Activated naive CD4-positive, alpha-beta T cell treated with anti-CD3 and anti-CD28 coated beads, Interleukin-2, amount 50 U/mL, for 16 hours (primary cell): ENCODE measurements at places on chromosomes 7 and 10.

GRCh38 chr10:17386616-17387075, 67.7 kb downstream of the ST8SIA6 start:
- no peak for DNase-seq

DNA sequence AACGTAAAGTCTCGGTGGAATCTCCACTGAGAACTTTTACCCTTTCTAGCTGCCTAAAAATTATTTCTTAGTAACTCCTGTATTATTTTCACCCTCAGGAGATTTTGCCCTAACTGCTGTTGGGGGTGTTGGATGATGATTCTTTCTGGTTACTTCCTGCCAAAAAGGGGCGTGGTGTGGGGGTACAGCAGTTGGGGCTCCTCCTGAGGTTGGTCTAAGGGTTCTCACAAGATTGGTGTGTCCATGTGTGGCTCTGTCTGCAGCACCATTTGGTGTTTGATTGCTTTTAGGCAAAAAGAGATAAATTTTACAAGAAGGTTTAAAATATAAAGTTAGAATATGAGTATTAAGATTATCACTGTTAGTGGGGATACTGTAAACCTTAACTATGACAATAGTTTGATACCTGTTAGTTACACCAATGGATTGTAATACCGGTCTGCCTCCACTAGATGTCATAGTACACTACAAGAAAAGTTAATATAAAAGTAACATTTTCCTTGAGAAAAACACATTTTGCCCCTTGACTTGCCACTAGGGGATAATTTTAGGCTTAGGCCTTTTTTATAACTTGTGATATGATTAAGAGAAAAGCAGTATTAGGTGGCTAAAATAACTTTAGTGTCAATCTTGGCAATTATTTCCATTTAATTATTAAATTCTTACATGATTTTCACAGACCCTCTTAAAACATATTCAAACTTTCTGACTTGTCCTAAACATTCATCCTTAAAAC, 928.7 kb downstream of the IPMK start:
- no peak for DNase-seq

DNA sequence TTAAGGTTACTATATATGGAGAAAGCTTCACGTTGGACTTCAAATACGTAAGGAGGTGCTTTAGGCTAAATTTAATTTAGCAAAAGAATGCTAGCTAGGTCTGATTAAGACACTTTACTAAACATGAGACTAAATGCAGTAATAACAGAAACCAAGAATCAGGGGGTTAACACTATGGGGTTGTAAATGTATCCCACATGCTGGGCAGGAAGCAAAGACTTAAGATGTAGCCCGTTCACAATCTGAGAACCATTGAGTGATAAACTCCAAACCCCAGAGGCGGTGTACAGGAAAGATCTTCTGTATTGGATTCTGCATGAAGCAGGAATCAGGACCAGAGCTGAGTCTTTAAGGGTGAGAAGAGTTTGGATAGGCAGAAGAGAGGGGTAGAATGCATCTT, 60.4 kb downstream of the FZD1 start:
- DNase-seq, result no peak

GRCh38 chr7:47535704-47536628, 45.9 kb downstream of the TNS3 start:
- no peak for DNase-seq

DNA sequence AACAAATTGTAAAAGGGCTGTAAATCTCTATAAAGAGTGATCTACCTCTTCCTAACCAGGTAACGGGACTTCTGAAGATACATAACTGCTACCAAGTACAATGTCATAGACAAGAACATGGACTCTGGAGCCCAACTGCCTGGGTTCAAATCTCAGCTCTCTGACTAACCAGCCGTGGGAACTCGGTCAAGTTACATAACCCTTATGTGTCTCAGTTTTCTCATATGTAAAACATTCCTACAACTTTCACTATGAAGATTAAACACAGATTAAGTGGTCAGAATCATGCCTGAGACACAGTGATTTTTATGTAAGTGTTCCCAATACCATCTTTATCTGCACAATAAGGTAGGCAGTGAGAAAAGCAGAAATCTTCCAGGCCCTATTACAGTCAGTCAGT, 52.6 kb downstream of the ITGB1 start:
- no peak for DNase-seq

DNA sequence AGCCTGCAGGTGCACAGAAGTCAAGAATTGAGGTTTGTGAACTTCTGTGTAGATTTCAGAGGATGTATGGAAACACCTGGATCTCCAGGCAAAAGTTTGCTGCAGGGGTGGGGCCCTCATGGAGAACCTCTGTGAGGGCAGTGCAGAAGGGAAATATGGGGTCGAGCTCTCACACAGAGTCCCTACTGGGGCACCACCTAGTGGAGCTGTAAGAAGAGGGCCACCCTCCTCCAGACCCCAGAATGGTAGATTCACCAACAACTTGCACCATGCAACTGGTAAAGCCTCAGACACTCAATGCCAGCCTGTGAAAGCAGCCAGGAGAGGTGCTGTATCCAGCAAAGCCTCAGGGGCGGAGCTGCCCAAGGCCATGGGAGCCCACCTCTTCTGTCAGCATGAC, 205.8 kb downstream of the CCSER2 start:
- no peak for DNase-seq
